Epithelial cell of alveolus of lung (primary cell): ENCODE measurements at places on chromosomes 6 and 20. TPM values are rescaled to one million over a fixed set of nuclear protein-coding genes. Genes with fewer than 3 reads are reported as not detected.

Gene CLVS2
- under 0.01 TPM in 1 of 2 replicates, not detected in the other for total RNA-seq

Gene TREML2
- total RNA-seq: under 0.01 TPM in 1 of 2 replicates, not detected in the other

Gene GPR6
- not detected in 2 replicates for total RNA-seq

Gene SGK2
- not detected in 2 replicates for total RNA-seq

Gene ELOVL5
- 117 and 120 TPM in 2 replicates for total RNA-seq

Gene LHFPL5
- total RNA-seq: not detected in 2 replicates

Gene ALDH8A1
- 0.26 and 0.32 TPM in 2 replicates for total RNA-seq

Gene TAF8
- total RNA-seq: 18.2 and 23.3 TPM in 2 replicates

Gene SIRPD
- total RNA-seq: not detected in 2 replicates

Gene BEND3
- 1.4 and 1.7 TPM in 2 replicates for total RNA-seq

Gene SYNDIG1
- 0.78 and 1.8 TPM in 2 replicates for total RNA-seq

Gene CFB
- 5.2 and 10.7 TPM in 2 replicates for total RNA-seq

Gene EDN3
- not detected in 2 replicates for total RNA-seq

Gene GLP1R
- not detected in 2 replicates for total RNA-seq

Gene RSPH3
- total RNA-seq: 2.7 and 5.0 TPM in 2 replicates

Gene ZNF391
- 0.91 and 3.3 TPM in 2 replicates for total RNA-seq

Gene SYNGAP1
- total RNA-seq: 3.5 and 13.7 TPM in 2 replicates

Gene CHRNA4
- not detected in 2 replicates for total RNA-seq

Gene MICA
- total RNA-seq: 13.7 and 29.2 TPM in 2 replicates

Gene FHL5
- 0.52 TPM in 1 of 2 replicates, not detected in the other for total RNA-seq

Gene OR2H1
- total RNA-seq: not detected in 2 replicates

Gene SLC18B1
- total RNA-seq: 5.7 and 6.1 TPM in 2 replicates

Gene EPHA7
- total RNA-seq: 1.2 and 1.4 TPM in 2 replicates

Gene APCDD1L
- total RNA-seq: 6.3 and 12.2 TPM in 2 replicates

Gene INSM1
- total RNA-seq: not detected in 2 replicates

Gene TREM1
- 1.2 and 8.7 TPM in 2 replicates for total RNA-seq

Gene BTBD3
- total RNA-seq: 12.2 and 25.0 TPM in 2 replicates

Gene FGD2
- not detected in 2 replicates for total RNA-seq

Gene ROMO1
- 335 and 561 TPM in 2 replicates for total RNA-seq

Gene LKAAEAR1
- total RNA-seq: not detected in 2 replicates

Gene VSX1
- total RNA-seq: not detected in 2 replicates

Gene CCN6
- total RNA-seq: not detected in 2 replicates

Gene SNRNP48
- 6.3 and 10.9 TPM in 2 replicates for total RNA-seq

Gene RNASET2
- 12.5 and 34.1 TPM in 2 replicates for total RNA-seq

Gene MLN
- total RNA-seq: not detected in 2 replicates
